ENCODE measurements at places on chromosomes 4 and X.

DNA sequence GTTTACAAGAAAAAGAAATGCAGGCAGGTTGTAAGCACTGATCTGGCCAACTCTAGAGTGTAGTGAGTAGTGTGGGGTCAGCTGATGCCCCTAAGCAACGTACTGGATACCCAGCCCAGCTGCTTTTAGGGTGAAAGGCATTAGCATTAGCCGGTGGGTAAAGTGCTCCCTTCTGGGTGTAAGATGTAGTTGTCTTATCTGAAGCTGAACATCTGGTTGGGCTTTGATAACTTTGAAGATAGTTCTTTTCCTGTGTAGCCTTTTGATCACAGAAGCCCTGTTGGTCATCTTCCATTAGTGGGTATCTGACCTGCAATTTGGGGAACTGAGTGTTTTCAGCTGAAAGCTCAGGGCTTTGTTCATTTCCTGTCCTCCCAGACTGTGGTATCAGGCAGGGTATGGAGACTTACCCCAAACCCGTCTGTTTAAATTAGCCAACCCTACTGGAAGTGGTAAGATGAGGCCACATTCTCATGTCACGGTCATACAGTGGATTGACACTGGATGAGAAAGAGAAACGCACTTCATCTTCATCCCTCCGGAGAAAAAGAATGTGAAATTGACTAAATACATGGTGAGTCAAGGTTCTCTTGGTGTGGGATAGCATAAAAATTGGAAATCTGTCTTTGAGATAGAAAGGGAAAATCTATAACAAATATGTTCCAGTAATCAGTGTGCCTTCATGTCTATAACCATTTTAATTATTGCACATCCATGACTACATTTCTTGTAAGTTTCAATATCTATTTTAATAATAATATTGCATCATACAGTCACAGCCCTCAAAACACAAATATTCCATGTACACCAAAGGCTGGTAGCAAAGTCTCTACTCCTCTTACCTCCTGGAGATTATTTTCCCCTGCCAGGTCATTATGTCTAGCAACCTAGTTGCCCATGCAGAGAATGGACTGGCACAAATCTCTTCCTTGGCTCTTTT is 8.7 kb downstream of the RHOH start:
- DNase-seq = no peak

- DNase-seq = no peak
Observed at GRCh38 chr4:94962484-94962883, 204.7 kb downstream of the BMPR1B start.

DNA sequence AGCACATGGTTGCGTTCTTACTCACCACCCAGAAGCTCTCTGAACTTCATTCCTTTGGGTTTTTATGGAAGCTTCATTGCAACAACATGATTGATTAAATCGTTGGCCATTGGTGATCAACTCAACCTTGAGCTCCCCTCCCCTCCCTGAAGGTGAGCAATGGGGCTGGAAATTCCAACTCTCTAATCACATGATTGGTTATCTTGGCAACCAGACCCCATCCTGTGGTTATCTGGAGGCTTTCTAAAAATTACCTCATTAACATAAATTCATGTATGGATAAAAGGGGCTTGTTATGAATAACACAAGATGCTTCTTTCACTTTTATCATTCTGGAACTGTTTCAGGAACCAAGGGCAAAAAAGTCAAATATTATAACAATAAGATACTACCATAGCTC is 34.6 kb upstream of the NMU start:
- DNase-seq = no peak

DNA sequence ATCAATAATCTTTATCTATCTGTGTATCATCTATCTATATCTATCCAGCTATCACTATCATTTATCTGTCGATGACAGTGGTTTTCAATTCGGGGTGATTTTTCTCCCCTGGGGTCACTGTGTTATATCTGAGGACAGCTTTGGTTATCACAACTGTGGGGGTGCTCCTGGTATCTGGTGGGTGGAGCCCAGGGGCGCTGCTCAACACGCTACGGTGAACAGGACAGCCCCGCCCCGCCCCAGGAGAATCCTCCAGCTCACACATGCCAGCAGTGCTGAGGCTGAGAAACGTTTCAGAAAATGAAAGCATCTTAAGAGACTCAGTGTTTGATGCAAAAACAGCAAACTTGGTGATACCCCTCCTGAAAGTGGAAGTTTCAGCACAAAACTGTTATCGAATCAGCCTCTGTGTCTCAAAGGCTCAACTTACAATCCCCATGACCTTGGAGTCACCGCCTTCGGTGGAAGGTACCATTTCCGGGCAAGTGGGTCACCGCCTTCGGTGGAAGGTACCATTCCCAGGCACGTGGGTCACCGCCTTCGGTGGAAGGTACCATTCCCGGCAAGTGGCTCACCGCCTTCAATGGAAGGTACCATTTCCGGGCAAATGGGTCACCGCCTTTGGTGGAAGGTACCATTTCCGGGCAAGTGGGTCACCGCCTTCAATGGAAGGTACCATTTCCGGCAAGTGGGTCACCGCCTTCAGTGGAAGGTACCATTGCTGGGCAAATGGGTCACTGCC is 315.3 kb downstream of the DHRSX start:
- DNase-seq = no peak

DNA sequence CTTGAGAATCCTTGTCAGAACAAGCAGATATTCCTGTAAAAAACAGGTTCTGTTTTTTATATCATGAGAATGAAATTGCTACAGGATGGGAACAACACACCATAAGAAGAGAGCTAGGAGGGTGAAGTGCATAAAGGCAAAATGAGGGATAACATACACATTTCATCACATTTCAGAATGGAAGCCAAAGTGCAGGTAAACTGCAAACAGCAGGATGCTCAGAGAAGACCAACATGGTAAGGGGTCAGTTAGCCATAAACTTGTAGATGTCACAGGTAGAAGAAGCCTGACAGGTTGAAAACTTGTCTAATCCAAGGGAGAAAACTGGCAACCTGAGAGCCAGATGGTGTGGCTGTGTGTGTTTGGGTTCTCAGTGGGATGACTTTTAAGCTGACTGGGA is 88.9 kb upstream of the FAT1 start:
- no peak for DNase-seq

GRCh38 chr4:84493092-84493850 is 5.8 kb downstream of the NKX6-1 start:
- DNase-seq = no peak

GRCh38 chrX:112644713-112645112 is 35.0 kb downstream of the LHFPL1 start:
- DNase-seq = no peak

DNA sequence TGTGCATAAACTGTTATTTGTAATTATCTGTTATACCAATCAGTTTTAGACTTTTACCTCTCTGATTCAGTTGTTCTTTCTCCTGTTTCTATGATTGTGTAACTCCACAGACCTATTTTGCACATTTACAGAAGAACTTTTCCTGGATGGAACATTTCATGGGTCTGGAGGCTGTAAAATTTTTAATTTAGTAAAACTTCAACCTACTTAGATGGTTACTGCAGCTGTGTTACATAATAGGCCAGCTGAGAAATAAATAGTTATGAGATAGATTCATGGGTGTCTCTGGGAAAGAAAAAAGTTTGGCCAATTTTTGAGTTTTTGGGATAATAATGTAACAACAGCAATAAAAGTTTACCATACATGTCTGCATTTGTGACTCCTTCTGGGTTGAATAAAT is 253.5 kb downstream of the ARHGAP24 start:
- no peak for DNase-seq

DNA sequence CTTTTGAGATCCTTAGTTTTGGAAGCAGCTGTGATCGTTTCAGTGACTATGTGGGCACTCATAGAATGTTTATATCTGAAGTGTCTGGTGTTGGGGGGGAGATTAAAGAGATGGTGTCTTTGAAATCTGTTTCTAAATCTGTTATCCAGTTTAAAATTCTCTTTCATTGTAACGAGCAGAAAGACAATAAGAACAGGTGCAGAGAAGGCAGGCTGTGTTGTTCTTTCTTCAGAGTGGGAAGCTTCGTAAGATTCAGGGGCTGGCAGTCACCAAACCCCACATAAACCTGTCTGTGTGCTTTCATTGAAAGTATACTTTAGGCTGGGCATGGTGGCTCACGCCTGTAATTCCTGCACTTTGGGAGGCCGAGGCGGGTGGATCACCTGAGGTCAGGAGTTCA is 16.3 kb upstream of the DHRSX start:
- DNase-seq = no peak

GRCh38 chr4:54553001-54553400 is 104.8 kb upstream of the KIT start:
- DNase-seq = no peak

GRCh38 chrX:148448686-148449085 is 51.7 kb upstream of the AFF2 start:
- DNase-seq = no peak

DNA sequence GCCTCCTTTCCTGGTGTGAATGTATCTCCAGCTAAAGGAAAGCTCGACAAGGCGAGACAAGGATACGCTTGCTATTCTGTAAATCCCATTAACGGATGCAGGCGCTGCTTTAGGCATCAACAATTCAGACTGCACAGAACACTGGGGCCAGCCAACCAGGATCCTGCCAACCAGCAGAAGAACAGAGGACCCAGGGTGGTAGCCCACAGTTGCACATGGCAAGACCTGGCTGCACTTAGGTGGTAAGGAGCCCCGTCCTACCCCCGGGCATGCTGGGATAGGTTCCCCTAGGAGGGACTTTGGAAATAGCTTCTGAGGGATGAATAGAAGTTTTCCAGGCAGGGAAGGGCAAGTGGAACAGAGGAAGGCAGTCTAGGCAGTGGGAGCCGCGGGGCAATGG is 20.7 kb downstream of the PSAPL1 start:
- DNase-seq = no peak

DNA sequence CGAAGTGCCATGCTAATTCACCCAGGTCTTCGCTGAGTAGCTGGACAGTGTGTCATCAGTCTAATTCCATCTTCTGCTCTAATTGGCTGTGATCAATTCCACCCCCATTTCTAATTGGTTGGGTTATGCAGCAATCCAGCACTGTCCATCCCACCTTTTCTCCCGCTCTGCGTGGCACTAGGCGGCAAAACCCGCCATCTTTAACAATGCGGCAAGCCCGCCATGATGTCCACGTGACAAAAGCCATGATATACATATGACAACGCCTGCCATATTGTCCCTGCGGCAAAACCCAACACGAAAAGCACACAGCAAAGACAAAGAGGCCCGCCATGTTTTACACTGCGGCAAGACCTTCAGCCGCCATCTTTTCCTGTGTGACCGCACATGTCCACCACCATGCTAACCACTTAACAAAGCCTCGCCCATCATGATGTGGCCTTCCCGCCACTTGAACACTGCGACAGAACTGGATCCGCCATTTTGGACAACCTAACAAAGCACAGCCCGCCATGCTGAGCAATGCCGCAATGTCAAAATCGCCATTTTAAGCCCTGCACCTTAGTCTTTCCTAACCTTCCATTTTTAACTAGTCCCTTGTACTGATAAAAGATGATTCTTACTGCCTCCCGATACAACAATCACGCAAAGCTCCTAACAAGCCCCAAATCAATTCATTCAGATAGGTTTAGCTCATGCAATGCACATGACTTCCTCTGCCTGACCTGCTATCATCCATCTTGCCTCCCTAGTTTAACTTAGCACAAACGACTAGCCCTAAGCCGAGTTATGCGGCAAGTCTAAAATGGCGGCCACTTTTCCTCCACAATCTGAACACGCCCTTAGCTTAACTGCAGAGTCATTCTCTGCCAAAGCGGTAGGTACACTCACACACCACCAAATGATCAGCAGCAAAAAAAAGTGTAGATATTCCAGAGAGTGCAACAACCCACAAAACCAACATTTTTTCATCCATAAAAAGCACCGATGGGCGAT is 288.3 kb downstream of the CHIC1 start:
- no peak for DNase-seq

DNA sequence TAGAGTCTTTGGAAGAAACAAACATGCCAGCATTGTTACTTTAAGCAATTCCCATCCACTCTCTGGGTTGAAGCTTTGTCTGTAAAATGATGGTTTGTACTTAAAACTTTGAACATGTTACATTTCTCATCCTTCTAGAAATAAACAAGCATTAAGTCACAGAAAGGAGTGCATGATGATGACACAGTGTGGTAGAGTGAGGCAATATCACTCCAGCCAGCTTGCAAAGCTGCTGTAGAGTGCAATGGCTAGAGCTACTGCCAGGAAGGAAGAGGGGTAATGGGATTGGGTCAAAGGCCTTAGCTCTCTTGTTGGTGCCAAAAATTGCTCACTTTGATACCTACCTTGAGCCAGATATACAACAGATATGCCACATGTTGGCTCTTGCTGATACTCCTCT is 12.3 kb upstream of the ENOX2 start:
- no peak for DNase-seq

DNA sequence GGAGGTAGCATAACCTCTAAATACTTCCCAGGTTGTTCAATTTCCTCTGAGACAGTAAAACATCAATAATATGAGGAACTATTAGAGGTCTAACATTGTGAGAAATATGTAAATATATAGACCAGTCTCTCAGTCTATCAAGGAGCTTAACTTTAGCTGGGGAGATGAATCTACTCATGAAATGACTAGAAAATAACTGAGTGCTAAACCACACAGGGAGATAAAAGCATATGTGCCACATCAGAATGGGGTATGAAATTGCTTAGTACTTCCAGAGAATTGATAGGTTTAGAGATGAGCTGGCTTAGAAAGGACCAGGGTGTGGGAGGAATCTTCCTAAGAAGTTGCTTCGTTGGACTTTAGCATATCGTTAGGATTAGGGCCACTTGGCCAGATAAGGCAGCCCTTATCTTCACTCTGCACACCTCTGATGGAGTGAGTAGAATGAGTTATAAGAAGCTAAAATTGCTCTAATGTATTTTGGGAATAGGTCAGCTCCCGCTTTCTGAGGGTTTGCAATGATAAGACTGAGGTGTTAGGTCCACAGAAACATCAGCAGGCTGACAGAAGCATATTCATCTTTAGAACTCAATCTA is 299.2 kb downstream of the UNC5C start:
- DNase-seq = no peak

DNA sequence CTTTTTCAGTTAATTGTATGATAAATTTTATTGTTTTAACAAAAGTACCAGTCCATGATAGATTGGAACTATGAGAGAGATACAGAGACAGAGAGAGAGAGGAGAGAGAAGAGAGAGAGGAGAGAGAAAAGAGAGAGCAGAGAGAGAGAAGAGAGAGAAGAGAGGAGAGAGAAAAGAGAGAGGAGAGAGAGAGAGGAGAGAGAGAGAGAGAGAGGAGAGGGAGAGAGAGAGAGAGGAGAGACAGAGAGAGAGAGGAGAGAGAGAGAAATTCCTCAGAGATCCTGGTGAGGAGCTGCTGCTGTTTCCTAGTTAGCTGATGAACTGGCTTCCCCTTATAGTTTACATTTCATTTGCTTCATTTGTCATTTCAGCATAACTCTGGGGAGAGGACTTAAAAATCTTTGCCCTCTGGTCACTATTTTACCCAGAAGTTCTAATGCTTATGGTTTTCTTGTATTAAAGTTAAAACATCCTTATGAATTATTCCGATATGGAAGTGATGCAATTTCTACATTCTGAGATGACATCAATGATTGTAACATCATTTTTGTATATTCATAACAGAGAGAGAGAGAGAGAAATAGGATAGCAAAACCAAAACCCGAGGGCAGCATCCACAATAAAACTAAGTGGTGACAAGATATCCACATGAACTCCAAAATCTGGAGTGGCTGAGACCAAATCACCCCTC is 10.8 kb downstream of the CTAG1A start:
- DNase-seq = no peak

- no peak for DNase-seq
Observed at GRCh38 chr4:69718396-69719271, 41.8 kb downstream of the SULT1B1 start.
